Activated effector memory CD4-positive, alpha-beta T cell treated with Interleukin-2 at 50 U/mL for 16 hours (primary cell): ENCODE measurements at places on chromosomes 1 and 21.
A peak's percentile ranks its signal among the peaks of the same experiment; 100 is the strongest.

DNA sequence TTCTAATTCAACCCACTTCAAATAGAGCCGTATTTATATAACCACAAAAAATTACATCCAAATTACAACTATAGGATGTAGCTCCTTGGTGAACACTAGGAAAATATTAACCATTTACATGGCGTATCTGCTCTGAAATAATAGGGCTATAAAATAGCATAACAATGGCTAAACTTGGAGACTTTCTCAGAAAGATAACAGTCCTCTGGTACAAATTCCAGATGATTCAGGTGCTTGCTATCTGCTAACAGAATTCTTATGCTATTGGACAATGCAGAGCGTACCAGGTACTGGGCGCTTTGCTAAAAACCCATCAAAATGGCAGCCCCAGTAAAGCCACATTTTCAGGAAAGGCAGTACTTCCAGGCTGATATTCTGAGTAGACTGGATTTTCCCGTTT, 209.7 kb upstream of the C8B start:
- no peak for DNase-seq

GRCh38 chr1:164577291-164577690, 18.3 kb downstream of the PBX1 start:
- no peak for DNase-seq

DNA sequence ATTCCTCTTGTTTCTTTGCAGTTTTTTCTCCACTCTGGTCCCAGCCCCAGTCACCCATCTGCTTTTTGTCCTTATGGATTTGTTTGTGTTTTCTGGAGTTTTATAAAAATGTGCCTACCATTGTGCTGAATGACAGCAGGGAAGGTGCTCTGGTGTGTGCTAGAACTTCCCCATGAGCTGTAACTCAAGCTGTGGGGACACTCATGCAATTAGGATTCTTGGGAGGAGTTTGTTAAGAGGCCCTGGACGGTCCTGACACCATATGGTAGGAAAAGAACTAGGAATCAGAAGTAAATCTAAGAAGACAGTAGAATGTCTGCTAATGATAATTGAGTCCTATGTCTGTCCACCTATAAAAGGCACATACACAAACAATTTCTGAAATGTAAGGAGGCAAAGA, 27.4 kb downstream of the URB2 start:
- no peak for DNase-seq

DNA sequence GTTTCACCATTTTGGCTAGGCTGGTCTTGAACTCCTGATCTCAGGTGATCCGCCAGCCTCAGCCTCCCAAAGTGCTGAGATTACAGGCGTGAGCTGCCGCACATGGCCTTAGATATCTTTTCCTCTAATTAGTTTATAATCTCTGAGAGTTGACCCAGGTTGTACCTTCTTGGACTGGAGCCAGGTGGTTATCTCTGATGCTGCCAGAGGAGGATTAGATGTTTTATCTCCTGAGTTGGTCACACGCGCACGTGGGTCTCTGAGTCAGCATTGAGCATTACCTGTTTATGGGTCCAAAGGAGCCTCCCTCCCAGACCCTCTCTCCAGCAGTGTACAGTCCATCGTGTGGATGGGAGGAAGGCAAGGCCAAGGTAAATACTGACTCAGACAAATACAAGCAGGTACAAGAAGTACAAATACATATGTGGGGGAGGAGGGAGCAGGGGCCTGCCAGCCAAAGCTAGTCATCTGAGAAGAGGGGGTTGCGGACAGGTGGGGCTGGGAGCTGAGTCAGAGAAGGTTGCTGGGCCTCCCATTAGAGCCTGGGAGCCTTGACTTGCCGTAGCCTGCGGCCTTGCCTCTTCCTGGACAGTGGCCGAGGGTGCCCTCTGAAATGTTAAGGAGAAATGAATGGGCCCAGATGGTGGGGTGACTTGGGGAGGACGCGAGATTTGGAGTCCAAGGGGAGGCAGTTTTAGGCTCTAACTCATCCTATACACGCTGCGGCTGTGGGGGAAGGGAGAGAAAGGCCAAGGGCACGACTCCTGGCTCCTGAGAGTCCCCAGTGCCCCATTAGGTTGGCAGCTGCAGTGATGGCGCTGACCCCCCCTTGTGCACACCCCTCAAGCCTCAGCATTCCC, 13.1 kb downstream of the IL6R start:
- DNase-seq, result no peak

DNA sequence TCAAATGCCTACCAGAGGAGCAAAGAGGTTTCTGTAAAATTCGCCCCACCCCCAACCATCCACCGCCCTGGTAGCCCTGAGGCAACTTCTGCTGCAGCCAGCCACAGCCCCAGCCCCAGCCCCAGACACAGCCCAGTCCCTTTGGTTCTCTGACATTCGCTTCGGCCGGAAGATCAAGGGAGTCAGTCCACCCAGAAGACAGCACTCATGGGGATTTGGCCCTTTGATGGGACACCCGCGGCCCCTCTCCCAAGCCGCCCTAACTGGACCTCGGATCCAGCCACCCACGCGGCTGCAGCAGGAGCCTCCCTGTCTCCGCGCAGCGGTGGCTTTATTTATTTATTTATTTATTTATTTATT, 3881.0 kb downstream of the SRGAP2C start:
- no peak for DNase-seq

DNA sequence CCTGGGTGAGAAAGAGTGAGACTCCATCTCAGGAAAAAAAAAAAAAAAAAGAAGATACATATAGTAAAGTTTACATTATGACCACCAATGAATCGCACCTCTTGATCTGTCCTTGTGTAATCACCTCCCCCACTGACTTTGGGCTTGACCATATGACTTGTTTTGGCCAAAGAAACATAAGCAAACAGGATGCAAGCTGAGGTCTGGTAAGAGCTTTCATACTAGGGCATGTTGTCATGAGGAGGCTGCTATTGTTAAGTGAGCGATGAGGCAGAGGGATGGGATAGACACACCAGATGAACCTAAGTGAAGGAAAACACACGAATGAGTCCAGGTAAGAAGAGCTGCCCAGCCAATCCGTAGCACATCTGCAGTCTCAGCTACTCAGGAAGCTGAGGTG, 10.7 kb downstream of the ENAH start:
- DNase-seq, result no peak

DNA sequence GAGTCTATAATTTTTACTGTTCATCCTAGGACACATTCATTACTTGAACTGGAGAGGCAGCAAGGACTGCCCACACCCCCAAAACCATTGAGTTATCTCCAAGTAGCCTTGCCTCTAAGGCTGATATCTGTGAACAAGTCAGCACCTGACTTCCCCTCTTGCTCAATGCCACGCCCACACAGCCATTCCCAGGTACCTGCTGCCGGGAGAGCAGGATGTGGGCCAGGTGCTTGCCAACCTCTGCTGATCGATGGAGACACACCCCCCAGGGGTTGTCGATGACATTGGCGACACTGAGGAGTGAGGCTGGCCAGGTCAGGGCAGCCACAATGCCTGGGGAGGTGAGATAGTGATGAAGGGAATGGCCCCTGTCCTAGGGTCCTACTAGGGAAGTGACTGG, 60.1 kb downstream of the TMCO4 start:
- DNase-seq, result no peak

DNA sequence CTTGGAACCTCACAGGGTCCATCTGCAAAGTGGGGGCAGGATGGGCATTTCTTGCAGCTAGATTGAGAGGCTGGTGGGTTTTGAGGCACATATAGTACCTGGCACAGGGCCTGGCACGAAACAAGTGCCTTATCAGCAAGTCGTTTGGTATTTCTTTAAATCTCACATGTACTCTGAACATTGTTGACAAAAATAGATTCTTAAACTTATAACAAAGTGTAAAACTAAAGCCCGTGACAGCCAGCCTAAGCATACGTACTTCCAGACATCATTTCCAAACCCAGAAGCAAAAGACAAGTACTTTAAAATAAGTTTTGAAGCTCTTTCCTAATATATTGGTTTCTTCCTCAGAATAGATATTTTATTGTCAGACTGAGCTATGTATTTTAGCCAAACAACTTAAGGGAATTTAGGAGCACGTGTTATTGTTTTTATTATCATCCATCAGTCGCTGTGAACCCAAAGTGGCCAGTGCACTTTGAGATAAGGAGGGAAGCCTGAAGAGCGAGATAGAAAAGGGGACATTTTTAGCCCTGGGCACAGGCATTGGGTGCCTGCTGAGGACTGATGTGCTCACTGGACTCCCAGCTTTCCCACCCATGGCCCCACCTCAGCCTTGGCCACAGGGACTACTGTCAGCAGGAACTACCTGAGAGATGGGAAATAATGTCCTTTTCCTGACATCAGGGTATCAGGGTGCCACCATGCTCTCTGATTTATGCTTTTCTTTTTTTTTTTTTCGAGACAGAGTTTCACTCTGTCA, 3.0 kb downstream of the FBLIM1 start:
- DNase-seq, result no peak

DNA sequence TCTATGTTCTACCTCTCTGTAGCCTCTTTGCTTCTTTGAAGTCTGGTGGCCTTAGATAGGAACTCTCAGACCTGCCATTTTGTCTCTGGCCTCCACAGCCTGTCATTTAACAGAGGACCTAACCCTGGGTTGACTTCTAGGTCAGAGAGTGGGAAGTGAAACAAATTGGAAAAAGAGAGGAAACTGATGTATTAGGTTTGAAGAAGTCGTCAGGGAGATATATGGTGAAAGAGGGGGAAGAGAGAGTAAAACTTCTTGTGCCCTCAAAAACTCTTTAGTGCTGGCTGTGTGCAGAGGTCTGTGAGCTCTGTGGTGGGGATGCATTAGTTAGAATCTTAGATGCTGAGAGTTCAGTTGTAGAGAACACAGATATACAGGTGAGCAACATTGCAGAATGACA, 30.2 kb upstream of the CD1D start:
- DNase-seq, result no peak

DNA sequence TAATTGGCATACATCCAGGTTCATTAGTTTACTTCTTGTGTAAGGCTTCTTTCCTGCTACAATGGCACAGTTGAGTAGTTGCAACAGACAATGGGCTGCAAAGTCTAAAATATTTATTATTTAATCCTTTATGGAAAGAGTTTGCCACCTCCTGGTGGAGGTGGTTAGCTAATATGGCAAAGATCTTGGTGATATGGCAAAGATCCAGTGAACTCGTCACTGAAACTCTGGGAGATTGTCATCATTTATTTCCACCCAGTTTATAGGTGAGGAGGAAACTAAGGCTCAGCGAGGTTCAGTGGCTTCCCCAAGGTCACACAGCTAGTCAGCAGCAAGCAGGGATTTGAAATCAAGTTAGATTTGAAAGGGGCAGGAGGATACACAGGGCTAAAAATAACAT, 16.1 kb upstream of the IFFO2 start:
- no peak for DNase-seq

- DNase-seq, result no peak
Measured at GRCh38 chr1:205593532-205593931, 38.3 kb downstream of the ELK4 start.

GRCh38 chr21:30408782-30409494, 13.1 kb downstream of the KRTAP13-1 start:
- DNase-seq, result no peak

- no peak for DNase-seq
Measured at GRCh38 chr1:85936470-85936869, 220.1 kb downstream of the COL24A1 start.

GRCh38 chr1:154840269-154841176, 29.6 kb downstream of the KCNN3 start:
- no peak for DNase-seq

GRCh38 chr1:116306102-116306501, 66.9 kb upstream of the ATP1A1 start:
- no peak for DNase-seq

GRCh38 chr1:82449506-82450057, 648.8 kb downstream of the ADGRL2 start:
- no peak for DNase-seq

DNA sequence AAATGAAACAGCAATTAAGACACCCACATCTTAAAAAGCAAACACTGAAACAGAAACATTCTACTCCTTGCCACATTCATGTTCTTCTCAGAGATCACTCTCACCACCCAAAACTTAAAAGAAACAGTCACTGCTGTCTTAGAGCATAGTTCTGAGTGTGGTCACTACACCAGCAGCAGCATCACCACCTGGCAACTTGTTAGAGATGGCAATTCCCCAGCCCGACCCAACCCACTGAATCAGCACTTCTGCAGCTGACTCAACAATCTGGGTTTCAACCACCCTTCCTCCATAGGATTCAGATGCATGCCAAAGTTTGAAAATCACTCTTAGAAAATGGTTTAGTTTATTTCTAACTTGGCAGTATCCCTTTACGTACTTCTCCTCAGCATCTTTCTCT, 126.1 kb downstream of the CDC42BPA start:
- DNase-seq, result no peak

GRCh38 chr21:36858320-36858957, 108.0 kb downstream of the HLCS start:
- no peak for DNase-seq

- DNase-seq, result no peak
Measured at GRCh38 chr1:213296558-213296957, 245.5 kb downstream of the RPS6KC1 start.

- no peak for DNase-seq
Measured at GRCh38 chr1:219120624-219121544, 52.8 kb upstream of the LYPLAL1 start.

- no peak for DNase-seq
Measured at GRCh38 chr1:21022279-21023040, 154.2 kb downstream of the EIF4G3 start.

GRCh38 chr1:60874718-60875117, 207.6 kb upstream of the NFIA start:
- DNase-seq, result no peak

DNA sequence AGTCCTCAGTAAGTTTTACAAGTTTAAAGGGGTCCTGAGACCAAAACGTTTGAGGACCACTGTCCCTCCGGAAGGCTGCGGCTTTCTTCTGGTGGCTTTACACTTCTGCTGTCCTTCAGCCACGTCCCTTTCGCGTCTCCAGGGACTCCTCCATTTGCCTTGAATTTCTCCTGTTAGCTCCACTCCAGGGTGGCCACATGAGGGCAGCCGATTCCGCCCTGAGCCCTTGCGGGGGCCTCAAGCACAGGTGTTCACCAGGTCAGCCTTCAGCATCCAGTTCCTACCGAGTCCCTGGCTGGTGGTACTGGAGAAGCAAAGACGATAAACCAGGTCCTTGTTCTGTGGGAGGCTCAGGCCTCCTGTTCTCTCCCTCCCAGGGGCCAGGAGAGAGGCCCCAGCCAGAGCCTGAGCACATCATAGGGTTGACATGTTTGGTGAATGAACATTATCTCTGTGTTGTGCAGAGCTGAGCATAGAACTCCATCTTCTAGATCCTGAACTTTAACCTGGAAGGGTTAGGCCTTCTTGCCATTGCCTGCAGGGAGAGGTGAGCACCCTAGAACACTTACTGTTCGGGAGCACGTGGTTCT, 27.4 kb upstream of the COQ8A start:
- DNase-seq, result peak; percentile 5

GRCh38 chr21:29056005-29056404, 17.4 kb downstream of the CCT8 start:
- DNase-seq, result no peak

GRCh38 chr1:199453723-199454122, 573.8 kb upstream of the NR5A2 start:
- DNase-seq, result no peak

- DNase-seq, result no peak
Measured at GRCh38 chr1:79105500-79105899, 99.0 kb upstream of the ADGRL4 start.

- no peak for DNase-seq
Measured at GRCh38 chr1:62144238-62144831, 50.3 kb upstream of the L1TD1 start.
